ENCODE measurements at places on chromosomes 7 and 10.

DNA sequence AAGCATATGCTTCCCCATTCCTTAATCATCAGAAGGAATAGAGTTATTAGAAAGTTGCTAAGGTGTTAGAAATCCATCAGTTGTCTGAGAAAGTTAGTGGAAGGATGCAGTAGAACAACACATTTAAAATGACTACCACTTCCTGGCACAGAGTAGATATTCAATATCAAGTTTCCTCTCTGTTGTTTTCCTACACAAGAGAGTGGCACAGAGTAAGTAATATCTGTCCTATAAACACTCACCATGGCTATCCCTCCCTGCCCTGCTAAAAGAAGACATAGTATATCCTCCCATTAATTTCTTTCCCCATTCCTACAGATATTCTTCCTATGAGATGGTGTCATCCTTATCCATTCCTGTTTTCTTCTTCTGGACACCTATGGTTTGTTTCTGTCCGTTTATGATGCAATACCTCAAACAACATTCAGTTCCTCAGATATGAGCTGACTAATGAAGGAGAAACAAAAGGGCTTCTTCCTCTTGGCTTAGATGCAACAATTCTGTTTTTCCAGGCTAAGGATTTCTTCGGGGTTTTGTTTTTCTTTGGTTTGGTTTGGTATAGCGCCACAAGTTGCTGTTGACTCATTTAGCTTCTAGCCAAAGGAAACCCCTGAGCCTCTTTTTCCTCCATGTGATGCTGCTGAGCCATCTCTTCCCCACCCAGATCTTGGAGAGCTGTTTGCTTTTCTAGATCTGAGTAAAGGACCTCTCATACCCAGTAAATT is 32.9 kb upstream of the BPGM start:
- DNase-seq, result peak; percentile 39

GRCh38 chr7:158450476-158451124 is 137.0 kb downstream of the PTPRN2 start:
- DNase-seq, result no peak

DNA sequence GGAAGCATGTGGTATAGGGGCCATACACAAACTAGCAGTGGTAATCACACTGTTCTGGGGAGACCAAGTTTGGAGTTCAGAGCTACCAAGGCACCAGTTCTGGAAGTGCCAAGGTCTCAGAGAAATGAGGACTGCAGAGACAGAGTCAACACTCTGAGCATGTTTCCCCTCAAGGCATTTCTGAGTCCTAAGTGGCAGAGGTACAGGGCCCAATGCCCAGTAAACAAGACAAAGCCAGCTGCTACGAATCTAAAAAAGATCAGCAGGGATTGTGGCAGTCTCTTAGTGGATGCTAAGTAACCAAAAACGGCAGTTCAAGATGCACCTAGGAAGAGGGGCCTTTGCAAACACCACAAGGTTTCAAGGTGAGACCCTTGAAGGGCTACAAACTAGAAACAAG is 271.9 kb downstream of the TNS3 start:
- DNase-seq, result no peak

- DNase-seq, result no peak
These were observed 54.7 kb upstream of the EGR2 start for GRCh38 chr10:62870866-62871265.

DNA sequence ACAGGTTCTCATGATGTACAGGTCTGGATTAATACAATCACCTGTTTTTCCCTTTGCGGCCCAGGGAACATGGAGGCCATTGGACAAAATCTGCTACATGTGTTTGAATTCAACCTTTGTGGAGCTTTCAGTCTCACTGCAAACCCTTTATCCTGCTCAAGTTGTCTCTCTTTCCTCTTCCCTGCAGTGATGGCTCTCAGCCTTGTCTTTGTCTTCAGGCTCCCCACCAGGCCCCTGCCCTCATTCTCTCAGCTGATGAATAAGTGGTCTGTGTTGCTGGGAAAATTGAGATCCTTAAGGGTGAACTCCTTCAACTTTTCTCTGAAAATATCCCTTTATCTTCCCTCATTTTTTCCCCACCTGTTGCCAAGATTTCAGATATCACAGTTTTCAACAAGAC is 791.2 kb downstream of the GRID1 start:
- DNase-seq, result no peak

- DNase-seq, result peak; percentile 27
These were observed 4.3 kb upstream of the AKR1C3 start for GRCh38 chr10:5089865-5090264.

DNA sequence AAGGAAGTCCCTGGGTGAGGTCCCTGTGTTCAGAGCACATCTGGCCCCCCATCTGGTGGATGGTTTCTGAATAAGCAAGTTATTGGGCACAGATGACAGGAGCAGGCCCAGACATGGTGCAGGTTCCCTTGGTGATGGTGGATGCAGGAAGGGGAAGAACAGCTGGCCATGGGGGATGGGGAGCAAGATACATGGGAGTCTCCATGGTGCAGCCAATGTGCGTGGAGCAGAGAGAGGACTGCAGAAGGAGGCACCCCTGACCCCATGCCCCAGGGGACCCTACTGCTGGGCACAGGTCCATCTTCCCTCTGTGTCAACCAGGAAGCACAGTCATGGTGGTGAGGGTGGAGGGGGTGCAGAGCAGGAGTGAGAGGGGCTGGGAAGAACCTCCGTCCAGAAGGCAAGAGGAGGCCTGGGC is 43.8 kb upstream of the RABGEF1 start:
- peak; percentile 32 for DNase-seq

DNA sequence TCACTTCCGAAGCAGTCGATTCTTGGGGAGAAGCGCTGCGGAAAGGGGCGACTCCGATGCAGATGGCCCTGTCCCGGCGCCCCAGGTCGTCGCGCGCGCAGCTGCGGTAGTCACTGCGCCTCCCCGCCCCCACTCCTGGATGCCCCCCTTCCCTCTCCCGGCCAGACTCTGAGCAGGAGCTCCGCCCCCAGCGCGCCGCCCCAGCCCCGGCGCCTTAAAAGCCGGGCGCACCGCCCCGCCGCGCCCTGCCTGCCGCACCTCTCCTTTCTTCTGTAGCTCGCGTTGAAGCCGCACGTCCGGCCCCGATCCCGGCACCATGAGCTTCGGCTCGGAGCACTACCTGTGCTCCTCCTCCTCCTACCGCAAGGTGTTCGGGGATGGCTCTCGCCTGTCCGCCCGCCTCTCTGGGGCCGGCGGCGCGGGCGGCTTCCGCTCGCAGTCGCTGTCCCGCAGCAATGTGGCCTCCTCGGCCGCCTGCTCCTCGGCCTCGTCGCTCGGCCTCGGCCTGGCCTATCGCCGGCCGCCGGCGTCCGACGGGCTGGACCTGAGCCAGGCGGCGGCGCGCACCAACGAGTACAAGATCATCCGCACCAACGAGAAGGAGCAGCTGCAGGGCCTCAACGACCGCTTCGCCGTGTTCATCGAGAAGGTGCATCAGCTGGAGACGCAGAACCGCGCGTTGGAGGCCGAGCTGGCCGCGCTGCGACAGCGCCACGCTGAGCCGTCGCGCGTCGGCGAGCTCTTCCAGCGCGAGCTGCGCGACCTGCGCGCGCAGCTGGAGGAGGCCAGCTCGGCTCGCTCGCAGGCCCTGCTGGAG is at the start of gene INA:
INA (plus strand) TSS at position 243 of the 817 bp plus-strand sequence; CDS start at position 317, 74 bp downstream.
- peak; percentile 28 for DNase-seq

DNA sequence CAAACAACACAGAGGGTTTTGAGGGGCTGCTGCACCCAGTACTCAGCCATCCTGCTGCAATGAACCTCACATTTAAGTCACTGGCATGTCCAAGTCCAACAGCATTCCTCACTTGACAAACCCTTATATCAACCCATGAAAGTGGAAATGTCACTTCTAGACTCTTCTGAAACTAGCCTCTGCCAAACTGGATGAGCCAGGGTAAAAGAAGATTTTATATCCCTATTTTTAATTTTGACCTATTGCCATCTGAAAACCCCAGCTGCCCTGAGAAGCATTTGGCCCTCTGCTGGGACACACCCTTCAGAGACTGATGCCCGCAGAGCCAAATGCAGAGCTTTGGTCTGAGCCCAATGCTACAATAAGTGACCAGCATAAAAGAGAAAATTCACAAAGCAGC is 201.1 kb downstream of the ANK3 start:
- DNase-seq, result no peak

DNA sequence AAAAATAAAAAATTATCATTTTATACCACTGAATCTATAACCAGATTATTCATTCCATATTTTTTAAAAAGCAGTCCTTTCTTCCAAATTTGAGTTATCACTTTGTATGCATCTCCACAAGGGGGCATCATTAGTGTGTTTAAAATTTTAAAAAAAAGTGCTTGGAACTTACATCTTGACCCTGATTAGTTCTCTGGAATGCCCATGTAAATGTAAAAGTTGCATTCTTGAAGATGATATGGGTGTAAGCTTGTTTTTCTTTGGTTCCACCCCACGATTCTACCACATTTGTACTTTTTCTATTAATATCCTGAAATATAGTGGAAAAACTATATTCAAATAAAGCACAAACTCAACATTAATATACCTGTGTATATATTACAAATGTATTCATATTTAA is 144.9 kb downstream of the ELAPOR2 start:
- no peak for DNase-seq

- DNase-seq, result peak; percentile 29
These were observed 206.5 kb upstream of the PRKCQ start for GRCh38 chr10:6786579-6787031.
